ENCODE measurements at places on chromosomes 4 and X. TPM values are rescaled to one million over a fixed set of nuclear protein-coding genes. Genes with fewer than 3 reads are reported as not detected.

ZFP92 gene
- 2.0 TPM for total RNA-seq

RPS6KA6 gene
- 0.16 TPM for total RNA-seq

DNA sequence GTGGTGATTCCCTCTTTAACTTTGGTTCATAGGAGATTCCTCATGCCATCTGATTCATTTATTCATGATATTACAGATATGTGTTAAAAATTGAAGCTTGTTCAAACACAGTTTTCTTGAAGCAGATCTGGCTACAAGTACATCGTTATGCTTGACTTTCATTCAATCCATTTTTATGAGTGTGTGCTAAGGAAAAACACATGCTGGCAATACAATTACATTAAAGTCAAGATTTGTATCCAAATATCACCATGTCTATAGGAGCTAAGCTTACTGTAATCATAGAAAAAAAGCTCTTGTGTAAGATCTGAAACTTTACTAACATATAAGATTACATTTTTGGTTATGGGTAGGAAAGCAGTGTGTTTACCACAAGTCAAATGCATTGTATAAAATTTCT is 151.8 kb upstream of the FAT1 start:
- no peak for DNase-seq

- no peak for DNase-seq
Measured at GRCh38 chr4:41887821-41888686, 47.2 kb upstream of the TMEM33 start.

DNA sequence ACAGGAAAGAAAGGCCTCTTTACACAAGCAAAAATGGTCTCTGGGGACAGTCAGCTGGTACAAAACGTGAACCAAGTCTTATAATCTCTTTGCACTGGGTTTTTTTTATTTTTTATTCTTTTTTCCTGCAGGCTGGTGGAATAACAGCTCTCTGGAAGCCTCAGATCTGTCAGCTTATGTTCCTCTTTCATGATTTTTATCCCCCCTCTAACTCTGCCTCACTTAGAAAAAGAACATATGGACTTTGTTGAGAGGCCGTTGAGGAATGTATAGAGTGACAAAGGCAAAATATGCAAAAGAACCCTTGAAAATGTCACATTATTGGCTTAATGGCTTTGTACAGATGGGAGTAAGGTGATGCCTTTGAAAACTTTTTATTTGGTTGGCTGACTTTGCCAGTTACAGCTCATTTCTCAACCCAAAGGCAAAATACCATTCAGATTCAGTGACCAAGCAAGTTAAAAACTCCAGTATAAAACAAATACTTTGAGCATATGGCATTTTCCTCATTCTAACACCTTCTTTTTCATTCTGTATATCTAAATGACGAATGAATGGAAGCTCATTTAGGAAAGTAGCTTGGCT is 111.1 kb downstream of the RNF150 start:
- DNase-seq = no peak

DNA sequence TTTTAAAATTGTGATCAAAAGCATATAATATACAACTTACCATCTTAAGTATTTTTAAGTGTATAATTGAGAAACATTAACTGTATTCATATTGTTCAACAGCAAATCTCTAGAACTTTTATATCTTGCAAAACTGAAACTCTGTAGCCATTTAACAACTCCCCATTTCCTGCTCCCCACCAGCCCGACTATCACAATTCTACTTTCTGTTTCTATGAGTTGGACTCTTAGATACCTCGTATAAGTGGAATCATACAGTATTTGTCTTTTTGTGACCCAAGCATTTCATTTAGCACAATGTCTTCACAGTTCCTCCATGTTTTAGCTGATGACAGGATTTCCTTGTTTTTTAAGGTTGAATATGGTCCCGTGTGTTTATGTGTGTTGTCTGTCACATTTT is 106.0 kb downstream of the LRBA start:
- DNase-seq = no peak

- no peak for DNase-seq
Measured at GRCh38 chrX:44173219-44173618, 170.3 kb downstream of the EFHC2 start.

- DNase-seq = no peak
Measured at GRCh38 chrX:7891928-7892327, 35.3 kb downstream of the PNPLA4 start.

GRCh38 chr4:189305500-189305899 is 635.2 kb upstream of the FRG1 start:
- DNase-seq = no peak

DNA sequence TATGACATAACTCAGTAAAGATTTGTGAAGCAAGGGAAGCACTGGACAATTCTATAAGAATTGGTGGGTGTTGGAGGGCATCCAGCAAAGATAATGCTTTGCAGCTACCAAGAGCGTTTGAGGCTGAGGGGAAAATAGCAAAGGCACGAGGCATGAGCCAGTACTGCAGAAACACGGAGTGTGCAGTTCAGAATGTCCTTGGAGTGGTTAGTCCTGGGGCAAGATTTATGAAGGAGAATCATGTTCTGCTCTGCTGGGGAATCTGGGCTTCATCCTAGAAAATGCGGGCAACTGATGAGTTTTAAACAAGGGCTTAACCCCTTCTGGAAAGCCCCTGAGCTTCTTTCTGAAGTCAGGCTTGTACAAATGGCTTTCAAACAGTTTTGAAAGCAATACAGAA is 452.5 kb downstream of the IL15 start:
- no peak for DNase-seq

GRCh38 chrX:41382714-41383645 is 49.0 kb downstream of the DDX3X start:
- no peak for DNase-seq

DNA sequence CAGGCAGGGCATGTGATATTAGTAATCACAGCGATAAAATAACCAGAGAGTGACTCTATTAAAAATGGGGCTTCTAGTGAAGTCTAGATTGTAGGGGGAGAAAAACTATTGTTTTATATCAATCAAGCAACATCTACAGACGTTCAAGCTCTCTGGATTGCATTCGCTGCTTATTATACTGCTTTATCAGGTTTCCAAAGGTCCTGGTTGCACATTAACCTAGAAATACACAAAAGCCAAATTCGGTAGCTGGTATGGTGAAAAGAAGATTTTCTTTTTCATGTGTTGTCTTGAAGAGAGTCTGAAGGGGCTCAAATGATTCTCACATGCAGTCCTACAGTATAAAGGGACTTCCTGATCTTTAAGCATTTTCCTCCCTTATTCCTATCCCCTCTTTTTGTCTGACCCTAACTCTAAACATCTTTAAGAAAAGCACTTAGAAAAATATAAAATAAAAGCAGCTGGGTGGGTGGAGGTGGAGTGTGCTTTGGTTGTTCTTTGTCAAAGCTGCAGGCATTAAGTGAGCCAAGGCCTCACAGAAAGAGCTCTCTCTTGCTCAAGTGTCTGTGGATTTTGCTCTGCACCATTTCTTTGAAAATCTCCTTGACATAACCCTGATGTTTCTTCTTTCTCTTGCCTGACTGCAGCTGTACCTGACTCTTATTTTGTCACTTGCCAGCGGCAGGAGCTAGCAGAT is 46.1 kb downstream of the MID1IP1 start:
- DNase-seq = no peak
